Cardiac fibroblast (primary cell): ENCODE measurements at places on chromosomes 1 and 21.
A peak's percentile ranks its signal among the peaks of the same experiment; 100 is the strongest.

DNA sequence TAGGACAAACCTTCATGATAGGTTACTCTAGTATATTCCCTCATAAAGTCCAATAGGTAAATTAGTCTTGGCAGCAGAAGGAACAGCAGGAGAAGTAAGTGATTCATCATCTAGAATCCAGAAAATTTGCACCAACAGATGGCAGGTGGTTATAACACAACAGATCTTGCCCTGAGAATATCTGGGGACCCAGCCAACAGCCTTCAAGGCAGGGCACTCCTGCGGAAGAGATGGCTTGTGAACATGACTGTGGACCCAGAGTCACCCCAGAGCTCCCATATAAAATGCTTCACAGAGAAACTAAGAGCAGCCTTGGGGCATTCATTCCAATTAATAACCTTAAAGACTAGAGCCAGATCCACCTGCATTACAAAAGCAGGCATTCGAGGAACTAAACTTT lies 7.9 kb upstream of the PLA2G2C start:
- no peak for DNase-seq

- peak; percentile 46 for DNase-seq
Observed at GRCh38 chr21:35697321-35697808, 363.0 kb downstream of the SETD4 start.

DNA sequence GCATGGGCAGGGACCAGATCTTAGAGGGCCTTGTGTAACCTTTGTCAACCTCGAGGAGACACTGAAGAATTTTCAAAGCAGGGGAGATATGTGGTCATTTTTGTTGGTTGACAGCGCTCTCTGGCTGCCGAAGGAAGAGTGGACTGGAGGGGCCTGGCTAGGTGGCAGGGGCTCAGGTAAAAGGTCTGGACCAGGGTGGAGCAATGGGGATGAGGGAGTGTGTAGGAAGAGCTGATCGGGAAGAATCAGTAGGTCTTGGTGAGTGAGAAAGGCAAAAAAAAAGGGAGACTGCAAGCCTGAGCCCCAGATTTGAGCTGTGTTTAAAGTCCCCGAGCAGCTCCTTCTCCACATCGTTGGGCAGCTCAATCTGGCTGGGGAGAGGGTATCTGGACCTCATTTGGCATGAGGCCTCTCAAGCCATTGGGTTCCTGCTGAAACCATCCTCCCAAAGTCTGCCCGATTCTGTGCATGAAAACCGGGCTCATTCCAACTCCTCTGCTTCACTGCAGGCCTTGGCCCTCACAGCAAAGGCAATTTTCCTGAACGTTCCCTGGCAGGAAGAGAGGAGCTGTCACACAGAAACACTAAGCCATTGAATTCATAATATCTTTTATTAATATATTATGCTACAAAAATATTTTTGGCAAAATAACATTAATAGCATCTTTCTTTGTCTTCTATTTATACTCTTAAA lies 237.1 kb downstream of the TRABD2B start:
- DNase-seq = no peak

DNA sequence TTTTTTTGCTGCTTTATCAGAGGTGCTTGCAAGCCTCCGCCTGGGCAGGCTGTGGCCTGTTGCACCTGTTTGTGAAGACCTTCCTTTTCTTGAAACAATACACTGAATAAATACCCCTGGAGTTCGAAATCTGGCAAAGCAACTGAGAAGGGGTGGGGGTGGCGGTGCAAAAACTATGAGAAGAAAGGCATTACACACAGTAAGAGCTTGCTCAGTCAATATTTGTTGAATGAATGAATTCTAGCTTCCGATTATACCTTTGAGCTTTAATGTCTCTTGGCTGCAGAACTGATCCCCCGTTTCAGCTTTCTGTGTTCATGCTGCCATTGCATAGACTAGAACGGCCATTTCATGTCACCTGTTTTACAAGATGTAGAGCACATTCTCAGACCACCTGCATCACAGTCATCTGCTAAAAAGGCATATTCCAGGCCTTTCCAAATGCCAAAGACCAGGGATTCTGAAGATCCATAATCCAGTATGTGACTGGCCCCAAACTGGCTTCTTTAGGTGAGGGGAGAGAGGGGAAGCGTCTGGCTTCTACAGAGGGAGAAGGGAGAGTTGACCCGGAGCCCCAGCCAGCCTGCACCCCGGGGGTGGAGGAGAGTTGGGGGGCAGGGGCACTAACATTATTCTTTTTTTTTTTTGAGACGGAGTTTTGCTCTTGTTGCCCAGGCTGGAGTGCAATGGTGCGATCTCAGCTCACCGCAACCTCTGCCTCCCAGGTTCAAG lies 111.5 kb downstream of the ETS2 start:
- DNase-seq = no peak

DNA sequence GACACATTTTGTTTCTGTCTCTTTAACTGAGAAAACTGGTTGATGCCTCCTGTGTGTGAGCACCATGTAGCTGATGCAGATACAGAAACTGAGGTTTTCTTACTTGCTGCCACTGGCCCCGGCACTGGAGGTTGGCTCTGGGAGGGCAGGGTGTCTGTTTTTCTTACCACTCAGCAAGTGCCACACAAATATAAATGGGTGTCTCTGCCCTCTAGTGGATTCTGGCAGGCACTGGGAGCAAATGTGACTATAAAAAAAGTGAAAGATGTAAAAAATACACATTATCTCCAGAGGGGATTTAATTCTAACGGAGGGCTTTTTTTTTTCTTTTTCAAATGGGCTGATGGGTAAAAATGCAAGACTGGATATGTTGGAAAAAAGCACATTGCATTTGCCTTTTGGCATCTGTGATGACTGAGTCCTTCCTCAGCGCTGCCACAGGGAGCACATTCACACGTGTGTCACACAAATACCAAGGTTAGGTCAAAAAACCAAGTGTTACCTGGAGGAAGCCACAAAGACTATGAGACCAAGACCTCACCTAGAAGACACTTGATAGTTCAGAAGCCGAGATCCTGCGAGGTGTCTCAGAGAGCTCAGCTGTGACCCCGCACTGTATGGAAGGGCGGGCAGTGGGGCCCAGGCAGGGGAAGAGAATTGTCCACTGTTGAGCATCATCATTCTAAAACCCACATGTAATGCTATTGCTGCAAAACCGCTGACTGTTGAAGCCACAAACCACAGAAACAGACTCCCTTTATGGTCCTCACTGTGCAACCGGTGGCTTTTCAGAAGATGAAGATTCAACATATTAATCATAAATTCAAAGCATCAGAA lies 18.9 kb downstream of the PGBD2 start:
- DNase-seq = peak; percentile 62

- no peak for DNase-seq
Observed at GRCh38 chr21:37904856-37905255, 11.4 kb downstream of the KCNJ6 start.

GRCh38 chr1:194227161-194227560 lies 1040.7 kb upstream of the B3GALT2 start:
- DNase-seq = no peak

GRCh38 chr1:159922511-159923202 lies 2.6 kb downstream of the TAGLN2 start:
- peak; percentile 60 for DNase-seq

DNA sequence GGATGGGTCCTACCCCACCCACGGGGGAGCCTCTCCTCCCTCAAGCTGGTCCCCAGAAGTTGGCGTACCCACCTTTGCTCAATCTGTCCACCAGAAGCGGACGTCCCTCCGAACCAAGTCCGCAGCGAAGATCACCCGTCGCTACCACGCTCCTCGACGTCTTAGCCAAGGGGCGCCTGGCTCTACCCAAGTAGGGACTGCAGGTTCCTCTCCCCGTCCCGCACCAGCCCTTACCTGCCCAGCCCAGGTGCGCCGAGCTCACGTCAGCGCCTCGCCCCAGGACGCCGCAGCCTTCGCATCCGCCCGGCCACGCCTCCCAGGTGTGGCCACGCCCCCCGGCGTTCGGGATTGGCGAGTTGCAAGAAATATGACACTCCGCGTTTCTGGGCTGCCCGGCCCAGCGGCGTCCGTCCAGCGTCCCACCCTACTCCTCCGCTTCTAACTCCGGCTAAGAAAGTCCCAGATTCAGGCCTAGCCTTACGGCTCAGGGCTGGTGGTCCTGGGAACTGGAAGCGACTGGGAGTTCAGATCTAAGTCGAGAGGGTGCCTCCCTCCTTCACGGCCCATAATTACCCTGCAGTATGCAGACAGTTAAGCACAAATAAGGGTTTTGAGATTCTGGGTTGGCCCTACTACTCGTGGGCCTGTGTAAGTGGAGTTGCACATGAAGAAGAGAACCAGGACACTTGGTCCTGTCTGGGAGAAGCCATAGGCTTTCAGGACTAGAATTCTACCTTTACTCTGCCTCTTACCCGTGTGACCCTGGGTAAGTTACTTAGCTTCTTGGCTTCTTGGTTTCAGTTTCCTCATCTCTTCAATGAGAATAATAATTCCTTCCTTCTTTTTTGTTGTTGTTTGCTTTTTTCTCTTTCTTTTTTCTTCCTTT lies at the start of gene IRF6:
Gene IRF6 (minus strand): TSS at position 268 of the 886 bp plus-strand sequence. CDS start 4,729 bp downstream, outside the sequence.
- DNase-seq = peak; percentile 73

- no peak for DNase-seq
Observed at GRCh38 chr21:38958323-38958705, 152.6 kb downstream of the ETS2 start.

DNA sequence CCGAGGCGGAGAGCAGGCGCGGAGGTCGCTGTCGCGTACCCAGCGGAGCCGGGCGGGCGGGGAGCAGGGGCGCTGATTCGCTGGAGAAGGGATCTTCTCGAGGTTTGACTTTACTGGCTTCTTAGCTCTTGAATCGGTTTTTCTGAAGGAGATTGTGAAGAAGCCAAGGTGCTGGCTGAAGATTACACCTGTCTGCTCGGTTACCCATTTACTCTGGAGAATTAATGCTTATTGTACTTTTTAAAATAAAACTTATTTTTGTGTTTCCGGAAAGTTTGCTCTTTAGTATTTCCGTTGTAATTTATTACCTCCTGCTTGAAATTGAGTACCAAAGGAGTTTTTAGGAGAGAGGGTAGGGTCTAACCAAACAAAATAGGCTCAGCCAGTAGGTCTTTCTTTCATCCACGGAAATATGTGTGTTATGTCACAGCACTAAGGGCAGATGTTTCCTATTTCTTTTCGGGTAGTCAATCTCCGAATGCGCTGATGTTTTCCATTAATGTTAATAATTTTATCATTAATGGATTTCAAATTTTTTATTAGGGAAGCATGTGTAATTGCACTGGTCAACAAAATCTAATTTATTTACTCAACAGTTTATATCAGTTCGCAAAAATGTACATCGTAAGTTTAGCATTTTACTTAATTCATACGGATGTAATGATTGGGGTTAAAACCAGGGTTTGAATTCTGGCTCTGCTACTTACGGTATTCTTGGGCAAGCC lies 510 bp upstream of the GNG5 start:
- DNase-seq = no peak

- DNase-seq = peak; percentile 41
Observed at GRCh38 chr1:44500181-44501046, 95.4 kb downstream of the RNF220 start.

DNA sequence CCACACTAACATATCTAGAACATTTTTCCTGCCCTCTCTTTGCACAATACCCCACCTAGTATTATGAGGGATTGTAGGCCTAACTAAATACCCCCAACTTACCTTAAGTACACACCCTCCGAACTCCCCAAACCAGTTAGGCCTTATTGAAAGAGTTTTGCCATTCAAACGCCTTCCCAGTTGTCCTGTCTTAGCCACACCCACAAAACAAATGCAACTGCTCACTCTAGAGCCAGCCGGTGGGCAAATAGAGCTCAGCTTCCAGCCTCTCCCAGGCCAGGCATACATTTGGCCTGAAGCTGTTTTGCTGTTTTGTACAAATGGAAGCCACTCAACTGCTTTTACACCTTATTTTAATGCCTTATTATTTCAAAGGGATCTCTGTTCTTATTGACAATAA lies 224.2 kb upstream of the RUNX1 start:
- no peak for DNase-seq

- no peak for DNase-seq
Observed at GRCh38 chr21:21187579-21187978, 189.4 kb downstream of the NCAM2 start.

DNA sequence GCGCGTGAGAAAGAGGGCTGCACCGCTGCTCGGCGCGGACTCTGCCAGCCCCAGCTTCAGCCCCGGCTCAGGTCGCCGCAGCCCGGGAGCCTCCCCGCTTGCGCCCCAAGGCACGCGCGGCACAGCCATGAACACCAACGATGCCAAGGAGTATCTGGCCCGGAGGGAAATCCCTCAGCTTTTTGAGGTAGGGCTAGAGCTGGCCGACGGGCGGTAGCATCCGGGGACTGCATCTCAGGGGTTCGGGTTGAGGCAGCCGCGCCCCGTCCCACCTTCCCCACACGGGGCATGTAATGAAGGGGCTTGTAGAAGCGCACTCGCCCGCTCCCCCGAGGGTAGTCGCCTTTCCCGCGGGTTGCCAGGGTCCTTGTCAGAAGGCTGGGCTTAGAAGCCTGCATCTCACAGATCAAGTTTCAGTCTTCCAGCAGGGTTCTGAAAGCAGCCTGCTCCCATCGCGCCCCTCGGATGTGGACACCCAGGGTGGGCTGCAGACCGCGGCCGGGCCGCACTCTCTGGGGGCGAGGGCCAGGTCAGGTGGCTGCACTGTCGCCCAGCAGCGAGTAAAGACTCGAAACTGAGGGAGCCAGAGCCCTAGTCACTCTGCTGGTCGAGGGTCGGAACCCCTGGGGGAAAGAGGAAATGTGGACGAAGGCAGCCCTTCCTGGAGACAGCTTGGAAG lies 507 bp downstream of the AK5 start:
- DNase-seq = peak; percentile 44

- no peak for DNase-seq
Observed at GRCh38 chr1:206847946-206848345, 17.5 kb upstream of the IL20 start.

- no peak for DNase-seq
Observed at GRCh38 chr21:15057285-15057684, 7.5 kb downstream of the NRIP1 start.

DNA sequence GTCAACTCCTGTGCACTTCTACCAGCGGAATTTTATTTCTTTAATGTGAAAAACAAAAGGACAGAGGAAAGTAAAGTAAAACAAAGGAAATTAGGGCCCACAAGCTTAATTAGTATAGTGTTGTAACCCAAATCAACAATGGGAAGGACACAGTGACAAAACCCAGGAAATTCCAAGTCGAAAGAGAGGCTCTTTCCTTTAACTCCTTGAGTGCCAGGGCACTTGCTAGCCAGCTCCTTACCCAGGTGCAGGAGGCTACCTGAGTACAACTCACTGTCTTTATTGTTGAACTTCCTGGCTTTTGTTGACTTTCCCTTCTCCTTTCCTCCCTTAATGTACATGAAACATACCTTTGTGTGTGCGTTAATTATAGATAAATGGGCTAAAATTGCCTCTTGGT lies 55.0 kb downstream of the PEX14 start:
- DNase-seq = no peak

GRCh38 chr1:25056536-25056935 lies 126.5 kb upstream of the RUNX3 start:
- DNase-seq = no peak
